Hindlimb muscle (tissue), 1 donor: ENCODE measurements at places on chromosomes 1 and 21. TPM values are rescaled to one million over a fixed set of nuclear protein-coding genes. Genes with fewer than 3 reads are reported as not detected.

Gene NADK
- polyA plus RNA-seq = 32.4 TPM

Gene DIO1
- not detected for polyA plus RNA-seq

Gene XKR8
- 9.4 TPM for polyA plus RNA-seq

Gene FAM72C
- polyA plus RNA-seq = not detected

Gene NCF2
- 5.5 TPM for polyA plus RNA-seq

Gene ARHGEF10L
- polyA plus RNA-seq = 29.4 TPM

Gene ARTN
- polyA plus RNA-seq = 1.1 TPM

Gene JUN
- polyA plus RNA-seq = 175 TPM

Gene CFAP45
- polyA plus RNA-seq = 0.40 TPM

Gene FCRL4
- not detected for polyA plus RNA-seq

Gene FBLIM1
- 30.5 TPM for polyA plus RNA-seq

Gene KMO
- 0.54 TPM for polyA plus RNA-seq

Gene DENND2D
- polyA plus RNA-seq = 2.8 TPM

Gene CACNA1S
- 66.3 TPM for polyA plus RNA-seq

Gene PTPN7
- polyA plus RNA-seq = 1.1 TPM

Gene TFB2M
- polyA plus RNA-seq = 12.9 TPM

Gene LRIF1
- polyA plus RNA-seq = 8.6 TPM

Gene OLFML3
- polyA plus RNA-seq = 149 TPM

Gene CNIH3
- polyA plus RNA-seq = 1.2 TPM

Gene LCE2A
- polyA plus RNA-seq = not detected

Gene SPRR1A
- not detected for polyA plus RNA-seq

Gene ERICH3
- 0.08 TPM for polyA plus RNA-seq

Gene GOLT1A
- polyA plus RNA-seq = not detected

Gene ADIPOR1
- polyA plus RNA-seq = 62.7 TPM

Gene KCNJ9
- polyA plus RNA-seq = 0.09 TPM

Gene RGS8
- not detected for polyA plus RNA-seq

Gene DDR2
- 34.6 TPM for polyA plus RNA-seq

Gene SPRR4
- polyA plus RNA-seq = not detected

Gene SNX7
- 21.9 TPM for polyA plus RNA-seq

Gene PLEKHO1
- polyA plus RNA-seq = 102 TPM

Gene CLCA1
- not detected for polyA plus RNA-seq

Gene ATP5IF1
- polyA plus RNA-seq = 86.6 TPM

Gene COL9A2
- 1.2 TPM for polyA plus RNA-seq

Gene TNFAIP8L2
- 2.5 TPM for polyA plus RNA-seq

Gene MAP3K21
- 0.27 TPM for polyA plus RNA-seq

Gene TTC24
- 0.80 TPM for polyA plus RNA-seq

Gene CATSPERE
- polyA plus RNA-seq = 0.93 TPM

Gene FMOD
- polyA plus RNA-seq = 54.8 TPM

Gene OR2L5
- polyA plus RNA-seq = not detected

Gene CFAP107
- polyA plus RNA-seq = 0.09 TPM

Gene DLGAP3
- 0.45 TPM for polyA plus RNA-seq

Gene C1orf210
- polyA plus RNA-seq = not detected

Gene PLPPR4
- polyA plus RNA-seq = 8.8 TPM
